Stimulated activated CD4-positive, alpha-beta T cell treated with anti-CD3 and anti-CD28 coated beads, Interleukin-12 subunit alpha, Interleukin-12 subunit beta, amount 100 ng/mL, for 24 hours (primary cell): ENCODE measurements at places on chromosomes 13 and 19.

GRCh38 chr19:511101-511851 is 4.0 kb downstream of the TPGS1 start:
- DNase-seq, result peak; percentile 54

DNA sequence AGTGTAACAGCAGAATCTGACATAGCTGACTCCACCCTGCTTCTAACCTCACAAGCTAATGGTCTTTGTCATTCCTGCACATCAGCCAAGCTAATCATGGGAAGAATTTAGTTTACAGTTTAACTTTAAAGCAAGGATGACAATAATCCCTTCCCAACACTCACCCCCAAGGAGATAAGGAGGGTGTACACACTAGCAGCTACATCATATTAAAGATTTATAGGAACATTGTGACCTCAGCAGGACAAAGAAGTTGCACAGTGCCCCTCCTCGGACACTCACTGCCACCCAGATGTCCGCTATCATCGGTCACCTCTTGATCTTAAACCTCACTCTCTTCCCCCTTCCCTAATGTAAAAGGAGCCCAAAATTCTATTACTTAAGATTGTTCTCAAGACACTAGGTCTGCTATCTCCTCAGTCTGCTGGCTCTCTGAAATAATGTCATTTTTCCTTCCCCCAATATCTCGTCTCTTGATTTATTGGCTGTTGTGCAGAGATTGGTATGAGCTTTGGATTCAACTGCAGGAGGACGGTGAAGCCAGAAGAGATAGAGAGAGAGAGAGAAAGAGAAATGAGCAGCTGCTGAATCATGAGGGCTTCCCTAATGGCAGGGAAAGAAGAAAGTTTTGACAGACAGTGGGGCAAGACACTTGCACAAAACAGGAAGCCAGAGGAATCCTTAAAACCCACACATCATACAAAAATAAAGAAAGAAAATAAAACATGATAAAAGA is 17.5 kb upstream of the FFAR2 start:
- no peak for DNase-seq

- no peak for DNase-seq
These were observed 27.7 kb downstream of the EFNB2 start for GRCh38 chr13:106507560-106508274.

- no peak for DNase-seq
These were observed 25.7 kb upstream of the IGFL4 start for GRCh38 chr19:46066471-46066870.

GRCh38 chr19:46068345-46069258 is 27.8 kb upstream of the IGFL4 start:
- DNase-seq, result no peak

- peak; percentile 21 for DNase-seq
These were observed 211.8 kb downstream of the RBM26 start for GRCh38 chr13:79194272-79194671.

GRCh38 chr13:41785402-41786172 is 175.3 kb downstream of the VWA8 start:
- no peak for DNase-seq

DNA sequence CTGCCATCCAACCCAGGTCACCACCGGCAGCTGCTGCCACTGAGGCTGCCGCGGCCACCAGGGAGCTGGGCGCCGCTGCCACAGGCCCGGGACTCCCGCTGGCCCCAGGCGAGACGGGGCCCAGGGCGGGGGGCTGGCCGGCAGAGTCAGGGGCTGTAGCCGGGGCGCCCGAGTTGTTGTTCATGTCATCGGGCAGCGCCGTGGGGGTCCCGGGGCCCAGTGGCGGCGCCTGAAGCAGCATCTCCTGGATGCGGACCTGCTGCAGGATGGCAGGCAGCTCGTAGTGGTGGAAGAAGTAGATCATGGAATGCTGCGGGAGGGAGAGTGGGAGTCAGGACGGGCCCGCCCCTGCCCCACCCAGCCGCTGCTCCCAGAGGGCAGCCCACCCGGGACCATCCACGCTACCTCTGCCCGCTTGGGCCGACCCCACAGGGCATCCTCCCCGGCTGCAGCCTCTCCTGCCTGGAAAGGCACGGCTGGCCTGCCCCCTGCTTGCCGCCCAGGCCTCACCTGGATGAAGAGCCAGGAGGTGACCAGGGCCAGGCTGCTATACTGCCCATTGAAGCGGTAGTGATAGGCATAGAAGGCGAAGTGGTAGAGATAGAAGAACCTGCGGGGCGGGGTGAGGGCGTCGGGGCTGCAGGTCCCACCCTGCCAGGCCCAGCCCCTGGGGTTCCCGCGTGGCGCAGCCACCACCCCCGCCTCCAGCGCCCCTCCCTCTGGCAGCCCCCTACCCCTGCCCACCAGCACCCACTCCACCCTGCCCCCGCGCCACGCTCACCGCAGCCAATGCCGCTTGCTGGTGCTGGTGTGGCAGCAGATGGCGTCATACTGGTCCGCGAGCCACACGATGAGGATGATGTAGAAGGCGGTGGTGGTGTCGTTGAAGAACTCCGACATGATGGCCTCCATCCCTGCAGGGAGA is 10.1 kb downstream of the TMEM259 start:
- no peak for DNase-seq

DNA sequence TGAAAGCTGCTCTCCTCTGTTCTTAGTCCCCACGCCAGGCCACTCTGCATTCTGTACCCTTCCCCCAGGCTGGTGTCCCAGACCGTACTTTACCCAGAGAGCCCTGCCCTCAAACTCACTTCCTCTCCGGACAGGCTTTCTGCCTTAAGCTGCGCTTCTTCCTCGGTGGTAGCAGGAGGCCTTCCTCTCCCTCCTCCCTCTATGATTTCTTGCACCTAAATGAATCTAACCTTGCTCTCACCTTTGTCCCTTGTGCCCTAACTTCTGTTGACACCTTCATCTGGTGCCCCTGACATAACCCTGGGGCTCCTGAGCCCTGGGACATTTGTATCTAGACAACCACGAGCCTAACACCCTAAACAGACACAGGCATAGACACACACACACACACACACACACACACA is 29.6 kb upstream of the CEACAM21 start:
- no peak for DNase-seq

GRCh38 chr19:54154603-54155345 is 4.7 kb downstream of the LENG1 start:
- DNase-seq, result no peak

DNA sequence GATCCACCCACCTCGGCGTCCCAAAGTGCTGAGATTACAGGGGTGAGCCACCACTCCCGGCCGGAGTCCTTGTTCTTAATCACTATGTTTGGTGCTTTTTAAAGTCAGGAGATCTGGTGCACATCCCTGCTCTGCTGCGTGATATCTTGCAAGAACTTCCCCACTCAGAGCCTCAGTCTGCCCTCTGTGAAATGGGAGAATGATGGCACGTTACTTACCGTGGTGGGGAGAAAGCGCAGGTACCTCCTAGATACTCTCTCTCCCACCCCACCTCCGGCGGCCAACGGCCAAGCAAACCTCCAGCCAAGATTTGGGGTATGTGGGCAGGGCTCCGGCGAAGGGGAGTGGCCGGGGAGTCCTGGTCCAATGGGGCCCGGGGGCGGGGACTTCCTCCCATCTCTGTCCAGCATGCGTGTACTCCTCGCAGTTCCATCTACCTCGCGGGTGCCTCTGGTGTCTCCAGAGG is at the start of gene RYR1:
Gene RYR1 (plus strand): TSS at position 424 of the 466 bp plus-strand sequence. CDS start 139 bp downstream, outside the sequence.
- peak; percentile 63 for DNase-seq

GRCh38 chr19:40465025-40465556 is 454 bp downstream of the BLVRB start:
- no peak for DNase-seq

DNA sequence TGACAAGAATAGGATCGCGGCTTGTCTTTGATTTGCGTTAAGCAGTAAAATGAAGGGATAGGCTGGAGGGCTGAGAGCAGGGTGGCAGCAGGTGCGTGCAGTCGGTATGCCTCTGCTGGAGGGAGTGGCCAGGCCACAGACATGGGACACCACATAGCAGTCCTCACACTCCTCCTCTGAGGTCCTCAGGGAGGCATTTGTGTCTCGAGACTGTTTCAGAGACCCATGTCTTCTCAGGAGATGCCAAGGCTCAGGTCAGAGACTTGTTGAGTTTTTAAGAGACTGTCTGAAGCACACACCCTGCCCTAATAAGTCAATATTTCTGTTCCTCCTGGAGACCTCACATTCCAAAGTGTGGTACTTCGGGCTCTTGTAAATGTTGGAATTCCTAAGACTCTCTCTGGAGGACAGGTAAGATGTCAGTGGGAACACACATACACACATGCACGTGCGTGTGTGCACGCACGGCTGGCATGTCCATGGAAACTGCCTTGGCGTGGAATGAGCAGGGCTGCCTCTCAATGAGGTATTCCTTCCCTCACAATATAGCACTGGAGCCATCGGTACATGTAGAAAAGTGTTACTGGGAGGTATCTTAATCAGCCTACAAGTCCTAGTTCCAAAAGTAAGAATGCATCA is 46.4 kb downstream of the COL4A2 start:
- no peak for DNase-seq

DNA sequence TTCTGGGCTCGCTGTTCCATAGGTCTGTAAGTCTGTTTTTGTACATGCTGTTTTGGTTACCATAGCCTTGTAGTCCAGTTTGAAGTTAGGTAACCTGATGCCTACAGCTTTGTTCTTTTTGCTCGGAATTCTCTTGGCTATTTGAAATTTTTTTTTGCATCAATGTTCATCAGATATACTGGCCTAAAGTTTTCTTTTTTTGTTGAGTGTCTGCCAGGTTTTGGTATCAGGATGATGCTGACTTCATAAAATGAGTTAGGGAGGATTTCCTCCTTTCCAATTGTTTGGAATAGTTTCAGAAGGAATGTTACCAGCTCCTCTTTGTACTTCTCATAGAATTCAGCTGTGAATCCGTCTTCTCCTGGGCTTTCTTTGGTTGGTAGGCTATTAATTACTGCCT is 397.8 kb upstream of the HTR2A start:
- DNase-seq, result no peak
